ENCODE measurements at places on chromosomes 3 and 15. TPM values are rescaled to one million over a fixed set of nuclear protein-coding genes. Genes with fewer than 3 reads are reported as not detected.

The VEPH1 gene
- total RNA-seq, result 5.6 TPM

The ACAN gene
- 1.0 TPM for total RNA-seq

GRCh38 chr3:52405601-52406110 is 39.2 kb downstream of the SEMA3G start:
- DNase-seq, result peak; percentile 51

- DNase-seq, result no peak
These were observed 13.1 kb downstream of the WDR82 start for GRCh38 chr3:52265387-52265786.

- no peak for DNase-seq
These were observed 3.9 kb downstream of the NEIL1 start for GRCh38 chr15:75350601-75351361.

- no peak for DNase-seq
These were observed 45.6 kb downstream of the WNT5A start for GRCh38 chr3:55441499-55441898.
